ENCODE measurements at places on chromosomes 7 and 10.
A peak's percentile ranks its signal among the peaks of the same experiment; 100 is the strongest.

DNA sequence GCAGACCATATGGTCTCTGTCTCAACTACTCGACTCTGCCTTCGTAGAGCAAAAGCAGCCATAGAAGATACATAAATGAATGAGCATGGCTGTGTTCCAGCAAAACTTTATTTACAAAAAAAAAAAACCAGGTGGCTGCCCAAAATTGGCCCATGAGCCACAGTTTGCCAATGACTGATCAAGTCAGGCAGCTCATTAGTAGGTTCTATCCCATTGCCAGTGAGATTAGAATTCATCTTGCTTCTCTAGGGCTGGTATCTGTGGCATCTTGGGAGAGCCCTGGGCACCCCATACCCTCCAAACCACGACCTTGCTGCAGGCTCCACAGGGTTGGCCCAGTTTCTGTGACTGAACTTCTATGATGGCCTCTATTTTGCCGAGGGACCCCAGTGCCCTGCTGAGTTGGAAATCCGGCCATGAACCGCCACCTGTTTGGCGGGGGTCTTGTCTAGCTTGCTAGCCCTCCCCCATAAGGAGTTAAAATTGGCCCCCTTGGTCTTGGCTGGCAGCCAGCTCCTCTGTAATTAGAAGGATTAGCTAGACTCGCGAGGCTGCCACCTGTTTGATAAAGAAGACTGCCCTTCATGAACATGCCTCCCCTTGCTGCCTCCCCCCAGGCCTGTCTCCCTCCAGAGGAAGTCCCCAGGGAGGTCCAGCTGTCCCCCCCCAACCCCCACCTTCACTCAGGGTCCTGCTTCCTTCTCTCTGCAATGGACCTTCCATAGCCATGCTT is 83.9 kb downstream of the CHN2 start:
- DNase-seq: no peak

DNA sequence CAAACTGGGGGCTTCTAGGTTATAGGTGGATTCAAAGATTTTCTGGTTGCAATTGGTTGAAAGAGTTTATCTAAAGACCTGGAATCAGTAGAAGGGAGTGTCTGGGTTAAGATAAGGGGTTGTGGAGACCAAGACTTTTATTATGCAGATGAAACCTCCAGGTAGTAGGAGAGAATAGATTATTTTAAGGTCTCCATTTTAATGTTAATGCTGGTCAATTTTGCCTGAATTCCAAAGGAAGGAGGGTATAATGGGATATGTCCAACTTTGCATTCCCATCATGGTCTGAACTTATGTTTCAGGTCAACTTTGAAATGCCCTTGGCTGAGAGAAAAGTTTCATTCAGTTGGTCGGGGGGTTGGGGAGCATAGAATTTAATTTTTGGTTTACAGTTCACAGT is 44.3 kb upstream of the SEMA3E start:
- DNase-seq: no peak

DNA sequence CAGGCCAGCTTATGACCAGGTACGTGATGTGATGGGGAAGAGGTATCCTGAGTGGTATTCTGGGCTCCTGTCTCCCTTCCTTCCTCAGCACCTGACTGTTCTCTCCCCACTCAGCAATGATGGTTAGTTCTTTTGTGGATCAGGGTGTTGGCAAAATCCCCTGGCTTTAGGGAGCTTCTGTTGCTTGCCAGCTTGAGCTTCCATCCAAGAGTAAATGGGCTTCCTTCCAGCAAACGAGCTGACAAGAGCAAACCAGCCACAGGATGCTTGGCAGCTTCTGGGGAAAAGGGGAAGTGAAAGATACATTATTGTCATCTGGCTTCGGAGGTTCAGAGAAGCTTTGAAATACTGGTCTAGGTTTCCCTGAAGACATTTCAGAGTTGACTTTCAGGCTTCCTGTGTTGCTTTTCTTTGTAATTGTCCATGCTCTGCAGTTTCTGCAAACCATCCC is 5.2 kb downstream of the DUSP5 start:
- DNase-seq: no peak

DNA sequence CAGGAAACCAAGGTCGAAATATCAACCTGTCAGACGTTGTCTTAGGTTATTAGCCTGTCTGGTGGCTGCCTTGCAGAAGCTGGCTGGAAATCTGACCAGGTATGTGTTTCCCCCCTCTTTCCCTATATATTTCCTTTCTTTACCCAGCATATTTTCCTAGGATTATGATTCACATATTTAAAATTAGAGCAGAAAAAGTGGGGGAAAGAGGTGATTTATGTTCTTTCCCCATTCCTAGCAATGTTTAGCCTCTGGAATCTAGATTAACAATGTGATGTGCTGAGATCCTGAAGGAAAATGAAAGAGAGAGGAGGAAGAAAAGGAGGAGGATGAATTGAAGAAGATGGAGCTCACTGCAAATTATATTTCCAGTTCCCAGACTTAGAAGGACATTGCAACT is 421.4 kb upstream of the AUTS2 start:
- DNase-seq: no peak

DNA sequence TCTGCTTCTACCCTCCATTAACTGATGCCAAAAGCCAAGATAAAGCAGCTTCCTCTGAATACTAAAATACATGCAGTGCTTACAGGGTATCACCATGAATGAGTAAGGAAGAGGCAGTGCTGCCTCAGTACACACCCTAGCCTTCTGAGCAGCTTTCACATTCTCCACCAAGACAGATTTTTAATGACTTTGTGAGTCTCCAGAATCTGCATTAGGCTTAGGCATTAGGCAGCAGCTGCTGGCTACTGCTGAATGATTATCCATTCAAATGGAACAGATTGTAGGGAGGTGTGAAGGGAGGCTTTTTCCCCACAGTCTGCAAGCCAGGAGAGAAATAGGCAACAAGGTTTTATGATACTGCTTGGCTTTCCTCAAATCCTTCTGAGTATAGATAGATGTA is 1226.7 kb upstream of the LRRN3 start:
- no peak for DNase-seq

GRCh38 chr7:22876986-22877729 is 54.5 kb upstream of the TOMM7 start:
- DNase-seq: no peak

DNA sequence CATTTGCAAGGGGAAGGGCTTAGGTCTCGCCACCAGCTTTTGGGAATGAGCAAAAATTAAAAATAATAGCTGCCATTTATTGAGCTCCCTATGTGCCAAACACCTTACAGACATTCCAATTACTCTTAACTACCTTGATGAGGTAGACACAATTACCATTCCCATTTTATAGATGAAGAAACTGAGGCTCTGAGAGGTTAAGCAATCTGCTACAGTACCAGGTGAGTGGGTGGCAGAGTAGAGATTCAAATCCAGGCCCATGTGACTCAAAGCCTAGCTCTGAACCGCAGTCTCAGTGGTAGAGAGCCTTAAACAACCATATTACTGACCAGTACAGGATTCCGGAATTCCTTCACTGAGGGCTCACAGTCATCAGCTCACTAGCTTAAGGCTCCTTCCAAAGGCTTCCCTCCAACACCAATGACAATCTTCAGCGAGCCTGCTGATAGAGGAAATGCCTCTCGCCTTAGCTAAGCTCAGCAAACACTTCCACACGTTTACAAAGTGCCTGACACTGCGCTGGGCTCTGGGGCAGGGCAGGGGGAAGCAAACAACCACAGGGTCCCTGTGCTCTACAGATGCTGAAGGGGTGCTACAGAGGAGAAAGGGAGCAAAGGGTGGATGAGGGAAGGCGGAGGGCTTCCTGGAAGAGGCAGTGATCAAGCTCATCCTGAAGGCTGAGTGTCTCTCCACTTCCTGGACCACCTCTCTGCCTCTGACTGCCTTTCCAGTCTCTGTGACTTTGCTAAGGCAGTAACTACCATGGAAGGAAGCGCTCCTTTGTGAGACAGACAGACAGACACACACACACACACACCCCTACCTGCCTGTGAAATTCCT is 7.4 kb downstream of the LRRC20 start:
- no peak for DNase-seq

- no peak for DNase-seq
Observed at GRCh38 chr7:13898957-13899670, 90.4 kb downstream of the ETV1 start.

DNA sequence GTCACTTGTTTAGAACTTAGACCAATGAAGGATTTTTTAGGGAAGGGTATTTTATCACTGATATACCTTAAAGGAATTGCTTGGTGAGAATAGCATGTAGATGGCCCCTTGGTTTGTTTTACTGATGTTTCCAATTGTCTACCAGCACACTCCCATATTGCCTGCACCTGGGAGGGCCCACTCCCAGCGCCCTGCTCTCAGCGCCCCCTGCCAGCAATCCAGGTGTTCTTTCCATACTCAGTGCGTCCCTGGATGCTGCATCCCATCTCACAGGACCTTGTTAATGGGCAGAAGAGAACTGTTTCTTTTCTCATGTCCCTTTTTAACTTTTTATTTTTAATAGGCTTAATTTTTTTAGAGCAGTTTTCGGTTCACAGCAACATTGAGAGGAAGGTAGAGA is 24.1 kb upstream of the SFRP5 start:
- DNase-seq: no peak

GRCh38 chr10:27771231-27771630 is 25.6 kb upstream of the MKX start:
- DNase-seq: no peak

GRCh38 chr7:87202705-87203104 is 16.8 kb downstream of the TMEM243 start:
- DNase-seq: no peak

- DNase-seq: no peak
Observed at GRCh38 chr7:47091141-47091540, 490.8 kb downstream of the TNS3 start.

DNA sequence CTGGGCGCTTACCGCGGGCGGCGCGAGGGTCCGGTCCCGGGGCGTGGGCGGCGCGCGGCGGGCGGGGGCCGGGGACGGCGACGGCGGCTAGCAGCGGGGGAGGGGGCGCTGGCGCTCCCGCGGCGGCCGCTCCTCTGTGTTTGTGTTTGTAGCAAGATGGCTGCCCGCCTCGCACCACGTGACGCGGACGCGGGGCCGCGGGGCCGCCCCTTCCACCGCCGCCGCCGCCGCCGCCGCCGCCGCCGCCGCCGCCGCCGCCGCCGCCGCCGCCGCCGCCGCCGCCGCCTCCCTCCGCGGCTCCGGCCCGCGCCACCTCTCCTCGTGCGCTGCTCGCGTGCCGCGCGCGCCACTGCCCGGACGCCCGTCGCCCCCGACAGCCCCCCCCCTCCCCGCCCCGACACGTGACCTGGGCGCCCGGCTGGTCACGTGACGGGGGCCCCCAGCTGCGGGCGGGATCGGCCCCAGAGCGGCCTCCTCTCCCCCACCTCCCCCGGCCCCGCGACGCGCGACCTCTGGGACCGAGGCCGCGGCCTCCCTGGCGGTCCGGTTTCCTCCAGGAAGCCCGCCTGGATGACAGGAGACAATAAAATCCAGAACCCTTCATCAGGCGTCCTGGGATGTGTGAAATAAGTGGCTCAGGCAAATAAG is at the start of gene GIGYF1:
Gene GIGYF1, minus strand, starts transcription at position 153 of the 648 bp plus-strand sequence. CDS start 6,012 bp downstream, outside the sequence.
- peak; percentile 77 for DNase-seq

DNA sequence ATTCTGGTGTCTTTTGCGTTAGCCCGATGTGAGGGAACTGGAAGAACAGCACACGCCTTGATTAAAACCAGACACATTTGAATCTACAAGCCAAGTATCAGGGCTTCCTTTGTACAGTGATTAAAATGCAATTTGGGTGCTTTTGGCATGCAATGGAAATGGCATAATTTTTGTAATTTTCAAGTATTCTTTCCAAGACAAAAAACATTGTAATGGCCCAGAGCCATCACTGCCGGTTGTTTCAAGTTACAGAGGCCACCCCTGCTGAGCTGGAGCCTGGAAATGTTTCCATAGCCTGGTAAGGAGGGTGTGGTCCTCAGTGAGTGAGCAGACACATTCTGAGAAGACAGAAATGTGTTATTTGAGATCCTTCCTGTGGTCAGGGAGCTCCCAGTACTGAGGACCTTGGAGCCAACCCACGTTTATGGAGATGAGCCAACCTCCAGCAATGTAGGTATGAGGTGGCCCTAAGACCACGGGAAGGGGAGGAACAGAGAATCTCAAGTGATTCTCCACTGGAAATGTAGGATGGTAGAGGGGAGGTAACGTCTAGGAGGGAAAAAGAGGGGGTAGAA is 20.9 kb downstream of the TEX36 start:
- no peak for DNase-seq

- DNase-seq: no peak
Observed at GRCh38 chr10:133125901-133126300, 34.1 kb upstream of the KNDC1 start.

DNA sequence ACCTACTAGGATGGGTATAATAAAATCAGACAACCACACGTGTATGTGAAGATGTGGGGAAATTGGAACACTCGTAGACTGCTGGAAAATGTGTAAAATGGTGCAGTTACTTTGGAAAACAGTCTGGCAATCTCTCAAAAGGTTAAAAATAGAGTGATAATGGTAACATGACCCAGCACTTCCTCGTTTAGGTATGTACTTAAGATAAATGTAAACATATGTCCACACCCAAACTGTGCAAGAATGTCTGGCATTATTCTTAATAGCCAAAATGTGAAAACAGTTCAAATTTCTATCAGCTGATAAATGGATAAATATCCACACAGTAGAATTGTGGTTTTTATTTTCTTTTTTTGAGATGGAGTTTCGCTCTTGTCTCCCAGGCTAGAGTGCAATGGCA is 272.8 kb downstream of the ZNF248 start:
- no peak for DNase-seq

DNA sequence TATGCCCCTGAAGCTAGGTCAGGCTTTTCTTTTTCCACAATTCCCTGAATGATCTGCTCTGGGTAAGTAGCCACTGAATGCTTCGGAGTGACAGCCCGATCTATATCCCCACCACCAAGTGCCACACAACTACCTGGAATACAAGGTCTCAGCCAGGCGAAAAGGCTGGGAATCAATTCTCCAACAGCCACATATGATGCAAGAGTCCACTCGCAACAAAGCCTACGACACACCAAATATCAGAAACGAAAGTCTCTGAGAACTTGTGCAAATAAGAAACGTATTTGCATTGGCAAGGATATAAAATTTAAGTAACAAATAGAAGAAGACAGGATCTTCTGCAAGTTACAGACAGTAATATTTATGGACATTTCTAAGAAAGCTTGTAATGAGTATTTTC is 5.7 kb downstream of the HIPK2 start:
- no peak for DNase-seq

DNA sequence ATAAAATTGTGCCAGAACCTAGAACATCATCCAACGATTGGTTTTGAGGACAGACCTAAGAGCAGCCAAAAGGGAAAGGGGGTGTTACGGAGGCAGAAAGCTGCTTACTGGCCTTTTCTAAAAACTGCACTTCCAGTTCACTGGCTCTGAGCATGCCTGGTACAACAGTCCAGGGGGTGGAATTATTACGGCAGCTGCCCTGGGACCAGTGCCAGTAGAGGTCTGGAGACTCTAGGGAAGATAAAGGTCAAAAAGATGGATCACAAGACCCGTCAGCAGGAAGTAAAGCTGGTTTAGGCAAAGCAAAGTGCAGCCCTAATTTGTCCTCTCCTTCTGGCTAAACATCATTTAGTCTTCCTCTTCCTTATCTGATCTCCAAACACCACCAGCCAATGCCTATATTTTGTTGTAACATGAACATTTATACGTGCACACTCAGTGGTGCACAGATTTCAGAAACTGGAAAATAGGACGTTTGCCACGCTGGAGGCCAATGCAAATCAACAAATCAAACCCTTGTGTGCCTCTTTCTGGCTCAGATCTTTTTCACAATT is 216.4 kb upstream of the DPP6 start:
- DNase-seq: no peak

Measured in activated T-cell treated with anti-CD3 and anti-CD28 coated beads, Interleukin-2, amount 50 U/mL, for 1 hour (primary cell).